ENCODE measurements at places on chromosomes 2 and 18.

DNA sequence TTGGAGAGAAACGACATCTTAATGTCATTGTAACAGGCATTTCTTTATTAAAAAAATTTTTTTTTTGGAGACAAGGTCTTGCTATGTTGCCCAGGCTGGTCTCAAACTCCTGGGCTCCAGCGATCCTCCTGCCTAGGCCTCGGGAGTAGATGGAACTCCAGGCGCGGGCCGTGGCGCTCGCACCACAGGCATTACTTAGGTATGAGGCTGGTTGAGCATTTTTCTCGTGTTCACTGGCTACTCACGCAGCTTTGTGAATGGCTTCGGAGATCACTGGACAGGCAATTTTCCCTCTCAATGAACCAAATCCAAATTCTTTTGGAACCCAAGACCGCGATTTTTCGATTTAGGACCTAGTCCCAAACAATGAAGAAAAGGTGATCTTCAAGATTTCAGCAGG, 795 bp upstream of the TCF7L1 start:
- no peak for DNase-seq

GRCh38 chr2:173590276-173590861, 235.7 kb downstream of the CDCA7 start:
- DNase-seq, result no peak

GRCh38 chr2:173387660-173388059, 33.0 kb downstream of the CDCA7 start:
- DNase-seq, result no peak

DNA sequence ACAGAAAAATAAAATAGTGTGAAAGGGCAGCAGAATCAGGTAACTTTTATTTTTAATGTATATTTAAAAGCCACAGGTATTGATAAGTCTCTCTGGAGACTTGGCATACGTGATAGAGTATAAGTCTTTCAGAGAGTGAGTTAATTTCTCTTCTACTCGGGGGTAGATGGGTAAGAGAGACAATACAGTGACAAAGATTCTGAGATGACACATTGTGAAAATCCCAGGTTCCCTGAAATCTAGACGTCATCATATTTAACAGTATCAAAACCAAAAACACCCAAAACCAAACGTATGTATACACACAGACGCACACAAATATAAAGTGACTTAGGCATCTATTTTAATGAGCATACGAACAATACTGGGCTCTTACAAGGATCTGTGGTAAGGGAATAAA, 33.3 kb downstream of the NIF3L1 start:
- DNase-seq, result no peak

DNA sequence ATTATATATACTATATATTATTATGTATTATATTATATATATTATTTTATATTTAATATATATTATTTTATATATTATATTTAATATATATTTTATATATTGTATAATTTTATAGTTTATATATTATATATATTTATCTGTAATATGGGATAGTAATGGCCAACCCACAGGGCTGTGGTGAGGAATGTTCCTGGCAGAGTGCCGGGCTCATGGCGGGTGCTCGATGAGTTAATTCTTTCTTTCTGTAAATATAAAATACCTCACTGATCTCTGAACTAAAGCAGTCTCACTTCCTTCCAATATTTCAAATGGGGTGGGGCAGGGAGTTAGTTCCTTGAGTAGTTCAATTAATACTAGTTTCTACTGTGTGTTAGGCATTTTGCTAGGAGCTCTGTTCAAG, 389.4 kb downstream of the TSN start:
- no peak for DNase-seq

GRCh38 chr18:50119296-50119695, 75.7 kb downstream of the MYO5B start:
- DNase-seq, result no peak

- no peak for DNase-seq
Measured at GRCh38 chr2:37543999-37544557, 127.4 kb downstream of the CDC42EP3 start.

- DNase-seq, result no peak
Measured at GRCh38 chr2:187302586-187302985, 145.5 kb downstream of the CALCRL start.

DNA sequence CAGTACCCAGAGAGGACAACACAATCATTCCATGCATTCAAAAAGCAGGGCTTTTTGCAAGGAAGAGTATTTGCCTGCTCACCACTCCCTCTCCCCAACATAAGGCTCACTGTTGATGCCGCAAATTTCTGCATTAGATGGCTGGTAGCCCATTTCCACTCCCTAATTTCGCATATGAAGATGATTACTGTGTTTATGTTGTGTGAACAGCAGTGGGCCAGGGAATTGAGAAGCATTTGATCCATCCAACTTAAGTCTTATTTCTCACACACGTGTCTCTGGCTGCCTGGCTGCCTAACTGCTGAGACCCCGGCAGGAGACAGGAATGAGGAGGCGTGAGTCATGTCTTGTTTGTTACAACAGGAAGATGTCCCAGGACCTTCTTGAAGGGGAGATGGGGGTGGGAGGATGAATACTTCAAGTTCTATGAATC, 294.1 kb downstream of the ALK start:
- DNase-seq, result no peak

Data from cortex of kidney (tissue), 1 donor.